ENCODE measurements at places on chromosomes 3 and 15.

DNA sequence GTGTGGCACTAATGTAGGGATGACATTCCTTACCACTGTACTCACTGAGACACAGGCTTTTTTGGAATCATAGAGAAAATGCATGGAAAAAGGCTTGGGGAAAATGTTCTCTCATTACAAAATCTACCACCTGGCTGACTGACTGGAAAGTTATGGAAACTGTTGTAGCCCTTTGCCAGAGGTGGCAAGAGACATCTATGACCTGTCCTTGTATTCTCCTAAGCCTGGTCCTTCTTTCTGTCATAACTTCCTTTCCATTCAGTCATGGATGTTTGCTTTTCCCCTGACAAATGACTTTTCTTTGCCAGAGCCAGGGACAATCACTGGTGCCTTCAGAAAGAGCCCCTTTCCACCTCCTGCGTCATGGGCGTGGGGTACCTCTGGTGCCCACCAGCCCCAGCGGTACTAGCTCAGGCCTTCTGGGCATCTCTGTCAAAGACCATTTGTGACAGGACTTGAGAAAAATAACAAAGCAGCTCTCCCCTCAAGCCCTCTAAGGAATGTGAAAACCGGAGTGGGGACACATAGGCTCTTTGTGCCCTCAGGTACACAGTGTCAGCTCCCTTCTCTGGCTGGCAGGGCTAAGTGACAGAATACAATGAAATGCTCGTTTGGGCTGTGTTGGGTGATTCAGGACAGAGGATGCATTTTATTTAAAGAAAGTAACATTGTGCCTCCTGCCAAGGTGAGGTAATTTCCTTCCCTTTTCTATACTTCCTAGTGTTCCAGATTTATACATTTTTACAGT lies 381.1 kb upstream of the RASGRP1 start:
- no peak for DNase-seq

DNA sequence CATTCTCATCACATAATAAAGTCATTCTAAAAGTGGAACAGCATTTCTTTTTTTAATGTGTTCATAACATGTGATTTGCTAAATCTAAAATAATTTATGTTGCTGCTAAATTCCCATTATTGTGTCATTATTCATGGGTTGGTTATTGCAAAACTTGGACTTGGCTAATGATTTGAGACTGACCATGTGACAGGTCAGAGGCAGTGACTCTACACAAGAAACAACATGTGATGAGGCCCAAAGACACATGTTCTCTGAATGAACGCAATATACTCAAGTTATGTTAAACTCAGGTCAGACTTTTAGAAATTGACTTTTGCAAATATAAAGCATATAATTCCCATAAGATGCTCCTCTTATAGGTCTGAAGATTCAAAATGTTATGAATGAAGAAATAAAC lies 566.1 kb downstream of the TBL1XR1 start:
- no peak for DNase-seq

DNA sequence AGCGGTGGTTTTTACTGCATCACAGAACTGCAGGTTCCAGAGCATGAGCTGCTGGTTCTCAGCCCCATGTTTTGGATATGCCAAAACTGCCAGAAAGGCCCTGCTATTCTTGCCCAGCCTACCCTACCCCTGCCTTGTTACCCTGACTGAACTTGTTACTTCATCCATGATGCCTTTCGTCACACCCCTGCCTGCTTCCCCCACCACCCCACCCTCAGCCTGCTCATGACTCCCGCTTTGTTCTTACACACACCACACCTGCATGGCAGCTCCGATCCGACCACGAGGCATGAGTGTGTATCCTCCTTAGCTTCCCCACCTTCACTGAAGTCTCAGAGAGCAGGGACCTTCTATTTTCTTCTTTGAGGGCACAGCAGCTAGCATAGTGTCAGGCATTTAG lies 5.1 kb upstream of the TM4SF1 start:
- no peak for DNase-seq

GRCh38 chr3:156720826-156721225 lies 46.4 kb downstream of the TIPARP start:
- no peak for DNase-seq

DNA sequence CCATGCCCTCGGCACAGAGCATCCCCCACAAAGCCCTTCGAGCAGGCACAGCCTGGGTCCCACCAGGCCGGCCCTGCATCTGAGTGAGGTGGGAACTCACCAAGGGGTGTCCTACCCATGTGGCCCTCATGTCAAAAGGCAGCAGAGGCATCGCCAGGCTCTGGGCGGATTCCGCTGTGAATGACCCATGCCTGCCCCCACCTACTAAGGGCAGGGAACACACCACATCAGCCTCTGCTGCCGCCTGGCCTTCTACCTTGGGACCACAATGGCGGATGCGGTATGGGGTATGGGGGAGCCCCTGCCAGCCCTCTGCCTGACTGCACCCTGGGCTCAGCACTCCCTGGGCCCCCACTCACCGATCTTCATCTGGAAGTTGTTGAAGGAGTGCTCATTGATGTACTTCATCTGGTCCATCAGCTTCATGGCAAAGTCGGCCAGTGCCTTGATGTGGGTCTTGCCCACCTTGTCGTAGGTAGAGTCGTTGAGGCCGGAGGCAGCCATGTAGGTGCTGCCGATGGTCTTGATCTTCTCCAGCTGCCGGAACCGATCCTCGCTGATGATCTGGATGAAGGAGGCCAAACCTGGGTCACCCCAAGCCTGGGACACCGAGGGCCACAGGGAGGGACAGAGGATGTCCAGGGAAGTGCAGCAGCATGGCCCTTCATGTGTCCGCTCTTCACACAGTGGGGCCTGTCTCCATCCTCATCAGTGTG lies 87.8 kb downstream of the SEC22A start:
- DNase-seq: no peak
